Endothelial cell of umbilical vein (primary cell): ENCODE measurements at places on chromosomes 2 and 18. TPM values are rescaled to one million over a fixed set of nuclear protein-coding genes. Genes with fewer than 3 reads are reported as not detected.

DNA sequence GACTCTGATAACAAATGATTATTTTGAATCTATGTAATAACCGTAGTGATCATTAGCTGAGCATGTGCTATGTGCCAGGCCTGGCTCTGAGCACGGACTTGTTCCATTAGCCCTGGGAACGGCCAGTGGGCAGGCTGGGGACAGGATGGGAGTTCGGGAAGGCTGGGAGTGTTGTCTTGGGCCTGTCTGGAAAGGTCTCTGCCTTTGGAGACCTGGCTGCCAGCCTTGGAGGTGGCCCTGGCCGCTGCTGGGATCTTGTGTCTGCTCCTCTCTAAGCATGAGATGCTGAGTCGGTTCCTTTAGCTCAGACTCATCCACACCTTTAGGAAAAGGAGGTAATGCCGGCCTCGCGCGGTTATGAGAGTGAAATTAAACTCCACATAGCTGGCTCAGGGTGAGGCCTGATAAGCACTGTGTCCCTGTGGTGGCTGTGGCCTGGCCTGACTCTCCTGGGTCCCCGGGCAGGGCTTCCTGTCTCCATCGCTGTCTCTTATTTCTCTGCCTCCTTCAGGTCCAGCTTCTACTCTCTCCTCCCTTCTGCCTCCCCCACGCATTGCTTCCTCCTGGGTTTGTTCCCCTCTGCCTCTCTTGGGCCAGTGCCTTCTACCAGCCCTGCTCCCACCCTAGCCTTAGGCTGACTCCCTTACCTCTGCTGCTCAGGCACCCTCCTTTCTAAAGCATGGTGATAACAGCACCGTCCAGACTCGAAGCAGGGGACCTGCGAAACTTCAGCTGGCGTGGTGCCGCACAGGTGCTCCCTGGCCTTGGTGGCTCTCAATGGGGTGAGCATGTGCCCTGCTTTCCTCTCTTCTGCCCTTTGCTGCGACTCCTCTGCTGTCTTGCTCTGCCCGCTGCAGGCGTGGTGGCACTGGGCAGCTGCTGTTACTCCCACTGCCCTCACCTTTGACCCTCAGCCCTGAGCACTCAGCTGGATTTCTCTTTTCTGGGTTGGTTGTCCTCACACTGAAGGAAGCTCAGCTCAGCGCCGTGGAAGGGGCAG lies 41.8 kb downstream of the NCK2 start:
- DNase-seq: no peak

The GREB1L gene
- total RNA-seq: 0.22 and 0.76 TPM in 2 replicates

DNA sequence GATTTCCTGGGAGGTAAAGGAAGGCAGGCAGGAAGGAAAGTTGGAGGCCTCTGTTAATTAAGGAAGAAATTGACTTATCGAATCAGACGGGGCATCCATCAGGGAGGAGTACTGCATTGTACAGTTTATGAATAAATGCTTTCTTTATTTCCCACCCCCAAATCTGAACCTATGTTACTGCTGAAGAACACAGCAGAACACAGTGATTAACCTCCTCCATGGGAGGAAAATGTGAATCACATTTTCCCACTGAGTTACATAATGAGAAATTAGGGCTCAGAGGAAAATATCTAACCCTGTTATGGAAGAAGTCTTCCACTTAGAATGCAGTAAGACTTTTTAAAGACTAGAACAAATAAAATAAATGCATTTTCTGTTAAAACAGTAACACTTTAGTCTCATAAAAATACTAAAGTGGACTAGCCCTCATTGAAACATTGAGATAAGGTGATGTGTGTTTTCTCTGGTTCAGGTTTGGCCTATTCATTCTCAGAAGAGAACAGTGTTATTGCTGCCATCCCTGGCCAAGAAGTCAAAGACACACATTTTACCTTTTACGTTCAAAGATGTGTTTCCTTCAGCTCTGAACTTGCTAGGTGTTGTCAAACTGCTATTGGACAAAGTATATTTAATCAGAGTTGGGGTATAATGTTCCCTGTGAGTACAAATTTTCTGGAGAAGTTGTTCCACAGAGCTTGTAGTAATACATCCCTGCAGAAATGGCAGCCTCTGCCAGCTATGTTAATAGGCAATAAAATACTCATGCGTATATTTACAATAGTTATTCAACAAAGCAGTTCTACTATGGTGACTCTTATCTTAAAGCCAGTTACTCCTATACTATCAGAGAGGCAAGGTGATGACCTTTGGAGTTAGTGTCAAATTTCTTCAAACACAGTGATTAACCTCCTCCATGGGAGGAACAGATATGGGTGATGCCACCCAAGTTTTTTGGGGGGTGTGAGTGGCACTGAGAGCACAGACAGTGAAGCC lies 11.1 kb downstream of the DNAH6 start:
- DNase-seq: no peak

GRCh38 chr18:46176001-46176400 lies 71.8 kb downstream of the HAUS1 start:
- no peak for DNase-seq

- no peak for DNase-seq
Observed at GRCh38 chr2:162564140-162564539, 220.2 kb downstream of the GCA start.

- DNase-seq: no peak
Observed at GRCh38 chr18:75438891-75439290, 11.4 kb upstream of the SMIM21 start.

The GMCL1 gene
- 13.0 and 14.6 TPM in 2 replicates for total RNA-seq

The STK39 gene
- total RNA-seq: 13.1 and 16.2 TPM in 2 replicates

DNA sequence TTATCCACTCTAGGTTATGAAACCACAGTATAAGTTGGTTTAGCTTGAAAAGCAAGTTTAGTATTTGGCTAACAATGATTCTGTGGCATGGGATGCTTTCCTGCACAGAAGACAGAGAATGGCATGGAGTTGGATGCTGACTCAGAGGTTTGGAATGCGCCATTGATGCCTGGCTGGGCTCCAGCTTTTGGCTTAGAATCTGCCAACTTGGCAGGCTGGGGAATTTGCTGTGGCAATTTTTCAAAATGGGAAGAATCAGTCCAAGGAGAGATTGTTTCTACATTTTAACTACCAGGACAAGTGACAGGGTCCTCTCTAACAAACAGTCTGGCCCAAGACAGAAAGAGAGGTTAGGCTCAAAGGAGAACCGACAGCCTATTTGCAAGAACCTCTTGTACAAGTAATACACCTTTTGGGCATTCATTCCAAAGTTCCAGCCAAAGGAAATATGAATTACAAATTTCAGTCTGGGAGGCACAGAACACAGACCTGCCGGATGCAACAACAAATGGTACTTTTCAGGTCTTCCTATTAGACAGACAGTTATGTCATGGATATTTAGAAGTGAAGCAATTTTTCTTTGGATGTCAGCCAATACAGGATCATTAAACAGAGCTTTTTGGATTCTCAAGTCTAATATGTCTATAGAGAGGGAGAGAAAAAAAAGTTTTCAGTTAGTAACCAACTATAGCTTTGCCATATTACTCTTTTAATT lies 1027.7 kb downstream of the TMEM182 start:
- no peak for DNase-seq

DNA sequence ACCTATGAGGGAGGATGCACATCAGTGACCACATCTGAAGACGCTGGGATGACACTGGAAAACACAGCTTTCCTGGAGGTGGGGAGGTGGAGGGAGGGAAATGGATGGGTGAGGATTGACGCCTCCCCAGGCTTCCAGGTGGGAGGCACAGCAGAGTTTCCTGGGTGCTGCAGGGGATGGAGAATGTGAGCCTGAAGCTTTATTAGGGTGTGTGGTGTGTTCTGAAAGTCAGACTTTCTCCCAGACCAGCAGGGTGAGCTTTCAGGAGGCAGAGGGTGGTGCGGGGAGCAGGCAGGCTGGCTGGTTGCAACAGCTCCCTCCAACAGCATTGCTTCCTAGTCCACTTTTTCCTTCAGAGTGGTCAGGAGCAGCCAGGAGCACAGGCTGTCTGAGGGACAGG lies 263.1 kb downstream of the CELF4 start:
- DNase-seq: no peak

GRCh38 chr2:174752403-174753037 lies 11.8 kb downstream of the CHRNA1 start:
- DNase-seq: no peak

- no peak for DNase-seq
Observed at GRCh38 chr18:23071285-23071684, 64.0 kb upstream of the CABLES1 start.

- DNase-seq: no peak
Observed at GRCh38 chr2:61045999-61046398, 19.7 kb upstream of the SANBR start.

DNA sequence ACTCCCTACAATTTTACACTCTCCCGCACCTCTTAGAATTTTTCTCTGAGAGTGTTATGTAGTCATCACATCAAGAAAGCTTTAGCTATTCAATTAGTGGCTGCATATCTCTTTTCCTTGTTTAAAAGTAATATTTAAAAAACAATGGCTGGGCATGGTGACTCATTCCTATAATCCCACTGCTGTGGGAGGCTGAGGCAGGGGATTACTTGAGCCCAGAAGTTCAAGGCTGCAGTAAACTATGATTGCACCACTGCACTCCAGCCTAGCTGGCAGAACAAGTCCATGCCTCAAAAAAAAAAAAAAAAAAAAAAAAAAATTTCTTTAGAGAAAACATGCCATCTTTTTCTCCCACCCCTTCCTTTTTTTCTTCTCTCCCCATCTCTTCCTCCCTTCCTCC lies 44.3 kb downstream of the AQP4 start:
- DNase-seq: no peak

DNA sequence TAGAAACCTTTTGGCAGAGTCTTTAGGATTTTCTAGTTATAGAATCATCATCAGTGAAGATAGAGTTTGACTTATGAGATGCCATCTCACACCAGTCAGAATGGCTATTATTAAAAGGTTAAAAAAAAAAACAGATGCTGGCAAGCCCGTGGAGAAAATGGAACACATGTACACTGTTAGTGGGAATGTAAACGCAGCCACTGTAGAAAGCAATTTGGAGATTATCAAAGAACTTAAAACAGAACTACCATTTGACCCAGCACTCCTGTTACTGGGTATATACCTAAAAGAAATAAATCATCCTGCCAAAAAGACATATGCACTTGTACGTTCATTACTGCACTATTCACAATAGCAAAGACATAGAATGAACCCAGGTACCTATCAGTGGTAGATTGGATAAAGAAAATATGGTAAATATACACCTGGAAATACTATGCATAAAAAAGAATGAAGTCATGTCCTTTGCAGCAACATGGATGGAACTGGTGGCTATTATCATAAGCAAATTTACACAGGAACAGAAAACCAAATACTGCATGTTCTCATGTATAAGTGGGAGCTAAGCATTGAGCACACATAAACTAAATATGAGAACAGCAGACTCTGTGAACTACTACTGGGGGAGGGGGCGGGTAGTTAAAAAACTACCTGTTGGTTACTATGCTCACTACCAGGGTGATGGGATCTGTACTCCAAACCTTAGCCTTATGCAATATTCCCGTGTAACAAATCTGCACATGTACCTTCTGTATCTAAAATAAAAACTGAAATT lies 279.0 kb downstream of the KIAA1328 start:
- DNase-seq: no peak

GRCh38 chr2:70442301-70443077 lies 111.1 kb downstream of the TGFA start:
- no peak for DNase-seq

The TTR gene
- total RNA-seq: not detected in 2 replicates

The ANKRD39 gene
- 12.0 and 14.7 TPM in 2 replicates for total RNA-seq

- DNase-seq: no peak
Observed at GRCh38 chr2:205463466-205464025, 218.8 kb upstream of the NRP2 start.

- no peak for DNase-seq
Observed at GRCh38 chr2:53842891-53843290, 16.9 kb downstream of the GPR75 start.

- no peak for DNase-seq
Observed at GRCh38 chr2:13660231-13660630, 943.5 kb downstream of the TRIB2 start.

DNA sequence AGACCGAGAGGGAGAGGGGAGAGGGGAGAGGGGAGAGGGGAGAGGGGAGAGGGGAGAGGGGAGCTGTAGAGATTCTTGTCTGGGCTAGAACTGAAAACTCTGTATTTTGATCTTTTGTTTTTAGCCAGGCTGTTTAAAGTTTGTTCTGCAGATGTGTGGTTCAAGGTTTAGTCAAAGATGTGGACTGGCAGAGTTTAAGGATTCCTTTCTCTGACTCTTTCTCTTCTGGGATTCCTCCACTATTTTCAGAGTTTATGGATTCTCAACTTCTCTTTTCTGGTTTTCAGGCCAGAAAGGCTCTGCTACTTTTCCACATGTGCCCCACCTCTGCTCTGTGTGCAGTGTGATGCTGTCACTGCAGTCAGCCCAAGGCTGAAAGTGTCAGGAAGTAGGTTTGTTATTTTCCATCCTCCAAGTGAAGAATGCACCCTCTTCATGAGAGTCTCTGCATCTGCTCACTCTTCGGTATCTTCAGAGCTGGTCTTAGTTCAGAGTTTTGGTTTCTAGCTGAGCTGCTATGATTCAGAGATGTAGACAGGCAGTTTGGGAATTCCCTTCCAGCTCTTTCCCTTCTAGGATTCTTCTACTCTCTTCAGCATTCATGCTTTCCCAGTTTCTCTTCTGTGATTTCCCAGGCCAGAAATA lies 130.9 kb upstream of the SMAD7 start:
- DNase-seq: no peak

The CHRND gene
- not detected in 2 replicates for total RNA-seq

- no peak for DNase-seq
Observed at GRCh38 chr2:143640826-143641225, 511.6 kb downstream of the ARHGAP15 start.

The ZNF532 gene
- 70.1 and 83.8 TPM in 2 replicates for total RNA-seq

DNA sequence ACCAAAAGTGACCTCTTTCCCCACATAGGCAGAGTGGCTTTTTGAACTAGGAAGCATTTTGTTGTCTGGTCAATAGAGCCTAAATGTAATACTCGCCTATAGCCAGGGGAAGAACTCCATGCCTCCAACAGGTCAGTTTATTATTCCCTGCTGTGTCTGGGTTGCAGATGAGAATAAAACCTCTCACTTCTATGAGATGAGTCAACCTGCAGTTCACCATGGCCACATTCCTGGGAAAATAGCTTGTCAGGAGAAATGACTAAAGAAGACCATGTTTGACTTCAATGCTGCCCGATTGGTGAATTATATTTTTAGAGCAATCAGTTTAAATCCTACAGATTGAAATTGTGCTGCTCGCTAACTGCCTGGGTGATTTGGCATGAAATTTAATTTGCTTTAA lies 46.7 kb upstream of the LRRTM1 start:
- no peak for DNase-seq

The NYAP2 gene
- not detected in 2 replicates for total RNA-seq

- DNase-seq: no peak
Observed at GRCh38 chr2:60091266-60091665, 462.2 kb downstream of the BCL11A start.
